SW 1271 (cell line): ENCODE measurements at places on chromosomes 6 and 20.

- no peak for DNase-seq
These were observed 171.0 kb upstream of the CITED2 start for GRCh38 chr6:139545206-139546105.

GRCh38 chr6:163728442-163729126 is 314.1 kb downstream of the QKI start:
- no peak for DNase-seq

- no peak for DNase-seq
These were observed 669 bp downstream of the PDCD2 start for GRCh38 chr6:170583756-170584180.

GRCh38 chr20:58131151-58131550 is 97.3 kb downstream of the ANKRD60 start:
- no peak for DNase-seq

- DNase-seq = no peak
These were observed 389.7 kb upstream of the ARID1B start for GRCh38 chr6:156387472-156387871.

DNA sequence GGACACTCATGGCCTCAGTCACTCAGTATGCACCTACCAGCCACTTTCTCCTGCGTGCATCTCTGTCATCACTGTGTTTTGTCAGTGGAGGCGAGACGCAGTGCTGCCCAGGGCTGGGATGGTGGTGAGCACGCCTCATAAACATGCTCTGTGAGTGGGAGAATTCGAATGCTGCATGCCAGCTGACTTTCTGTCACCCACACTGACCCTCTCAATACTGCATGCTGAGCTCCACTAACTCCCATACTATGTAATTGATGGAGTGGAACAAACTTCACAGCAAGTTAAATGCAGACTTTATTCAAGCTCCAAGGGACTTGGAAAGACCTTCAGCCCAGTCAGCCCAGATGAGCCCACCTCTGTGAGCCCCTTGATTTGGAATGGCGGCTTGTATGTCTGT is 22.7 kb upstream of the GGTLC1 start:
- DNase-seq = no peak

- DNase-seq = no peak
These were observed 229.2 kb downstream of the PHF3 start for GRCh38 chr6:63864671-63865318.

DNA sequence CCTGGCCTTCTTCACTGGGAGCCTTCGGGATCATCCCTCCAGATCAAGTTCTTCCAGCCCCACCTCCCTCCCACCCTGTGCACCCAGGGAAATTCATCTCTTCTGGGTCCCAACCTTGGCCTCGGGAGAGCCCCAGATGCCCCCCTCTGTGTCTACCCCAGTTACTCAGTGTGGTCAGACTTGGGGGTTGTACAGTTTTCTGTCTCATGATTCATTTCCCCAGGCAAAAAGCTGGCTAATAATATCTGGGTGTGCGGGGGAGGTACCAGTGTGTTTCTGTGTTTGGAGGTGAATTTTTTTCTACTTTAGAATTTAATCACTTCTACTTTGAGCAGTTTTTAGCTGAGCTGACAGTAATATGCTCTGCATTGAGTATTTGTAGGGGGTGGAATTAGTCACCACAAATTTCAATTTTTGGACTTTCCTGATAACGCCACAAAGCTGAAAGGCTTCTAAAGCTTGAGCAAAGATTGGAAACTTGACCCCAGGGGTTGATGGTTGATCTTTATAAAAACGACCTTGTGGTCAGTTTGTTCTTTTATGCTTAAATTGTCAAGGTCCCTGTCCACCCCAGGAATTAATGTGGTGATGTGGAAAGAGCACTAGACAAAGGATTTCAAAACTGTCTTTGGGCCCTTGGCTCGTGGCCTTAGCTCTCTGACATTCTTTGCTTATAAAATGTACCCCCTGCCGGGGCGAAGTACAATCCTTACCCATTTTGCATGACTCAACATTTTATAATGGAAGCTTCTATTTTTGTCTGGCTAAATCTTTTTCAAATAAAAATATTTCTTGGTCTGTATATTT is 284.7 kb upstream of the TAB2 start:
- DNase-seq = no peak

- DNase-seq = no peak
These were observed 58.9 kb upstream of the KLHL31 start for GRCh38 chr6:53724501-53724900.

DNA sequence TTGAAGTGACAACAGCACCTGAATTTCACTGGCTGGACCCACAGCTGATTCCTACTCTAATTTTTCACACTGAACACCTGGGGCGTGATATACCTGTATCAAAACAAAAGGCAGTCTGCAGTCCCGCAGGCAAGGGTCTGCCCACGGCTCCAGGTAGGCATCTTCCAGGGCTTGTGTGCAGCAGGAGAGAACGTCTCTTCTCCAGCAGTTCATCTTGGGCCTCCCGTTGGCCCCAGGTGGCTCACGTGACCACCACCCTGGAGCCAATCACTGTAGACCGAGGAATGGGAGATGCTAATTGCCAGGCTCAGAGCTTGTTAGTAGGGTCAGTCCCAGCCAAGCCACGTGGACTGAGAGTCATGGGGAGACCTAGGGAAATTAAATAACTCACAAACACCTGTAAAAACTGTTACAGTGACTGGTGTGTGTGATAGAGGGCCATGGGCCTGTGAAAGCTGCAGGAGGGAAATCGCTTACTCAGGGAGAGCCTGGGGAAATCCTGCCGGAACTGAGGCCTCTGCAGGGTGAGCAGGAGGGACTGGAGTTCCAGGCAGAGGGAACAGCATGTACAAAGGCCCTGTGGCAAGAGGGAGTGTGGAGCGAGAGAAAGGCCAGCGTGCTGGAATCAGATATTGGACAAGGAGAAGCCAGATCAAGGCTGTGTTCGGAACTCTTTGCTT is 83.4 kb downstream of the EYA2 start:
- DNase-seq = no peak

- DNase-seq = peak; percentile 9
These were observed 8.8 kb upstream of the RSPH3 start for GRCh38 chr6:159008656-159009288.

GRCh38 chr6:34610819-34611477 is 54.8 kb upstream of the SPDEF start:
- peak; percentile 80 for DNase-seq

DNA sequence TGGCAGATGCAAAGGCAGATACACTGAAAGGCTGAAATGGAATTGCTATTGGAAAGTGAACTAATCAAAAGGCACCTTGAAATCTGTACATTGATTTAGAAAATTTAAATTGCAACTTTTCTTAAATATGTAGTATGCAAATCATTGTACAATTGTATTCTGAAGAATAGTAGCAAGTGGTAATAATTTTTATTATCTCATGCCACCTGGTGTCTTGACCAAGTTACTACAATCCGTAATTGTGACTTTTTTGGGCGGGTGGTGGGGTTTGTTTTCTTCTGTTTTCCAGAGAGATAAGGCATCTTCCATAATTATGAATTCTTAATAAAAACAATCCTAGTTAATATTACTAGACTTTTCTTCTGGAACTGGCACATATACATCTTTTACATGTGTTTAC is 12.5 kb upstream of the BCKDHB start:
- no peak for DNase-seq

DNA sequence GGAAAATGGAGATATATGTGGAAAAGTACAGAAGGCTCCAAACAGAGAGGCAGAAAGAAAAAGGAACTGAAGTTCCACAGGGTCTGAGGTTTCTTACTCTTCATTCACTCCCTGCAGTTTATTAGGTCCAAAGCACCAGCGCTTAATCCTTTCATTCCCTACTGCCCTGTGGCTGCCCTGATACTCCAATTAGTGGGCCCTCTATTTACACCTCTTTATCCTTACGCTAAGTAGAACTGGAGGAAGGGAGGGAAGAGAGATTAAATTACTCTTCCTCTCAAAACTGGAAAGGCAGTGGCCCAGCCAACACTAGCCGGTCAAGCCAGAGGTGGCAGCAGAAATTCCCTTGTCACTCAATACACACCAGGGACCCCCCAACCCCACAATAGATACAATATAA is 20.4 kb downstream of the TRERF1 start:
- DNase-seq = no peak

- no peak for DNase-seq
These were observed 7.2 kb downstream of the PXDC1 start for GRCh38 chr6:3744211-3744900.

DNA sequence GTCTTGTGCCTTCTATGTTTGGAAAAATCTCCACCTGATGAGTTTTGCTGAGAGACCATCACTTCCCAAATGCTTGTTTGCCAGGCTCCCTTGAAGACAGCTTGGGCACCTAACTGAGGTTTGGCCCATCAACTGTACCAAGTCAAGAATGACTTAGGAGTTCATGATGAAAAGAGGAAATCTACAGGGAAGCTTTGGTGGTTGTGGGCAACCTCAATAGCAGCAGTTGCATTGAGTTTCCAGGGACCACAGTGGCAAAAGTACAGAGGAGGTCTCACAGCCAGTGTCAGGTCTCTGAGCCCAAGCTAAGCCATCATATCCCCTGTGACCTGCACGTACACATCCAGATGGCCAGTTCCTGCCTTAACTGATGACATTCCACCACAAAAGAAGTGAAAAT is 49.7 kb upstream of the PHACTR1 start:
- DNase-seq = no peak

- no peak for DNase-seq
These were observed 45.3 kb downstream of the PDSS2 start for GRCh38 chr6:107413966-107414645.

GRCh38 chr6:108961985-108962384 is 113.8 kb downstream of the ARMC2 start:
- DNase-seq = no peak

GRCh38 chr20:20031790-20032189 is 14.6 kb downstream of the NAA20 start:
- no peak for DNase-seq

- no peak for DNase-seq
These were observed 4.9 kb downstream of the FOXC1 start for GRCh38 chr6:1614448-1615150.

- DNase-seq = peak; percentile 19
These were observed 11.1 kb upstream of the SERINC3 start for GRCh38 chr20:44532981-44533331.

DNA sequence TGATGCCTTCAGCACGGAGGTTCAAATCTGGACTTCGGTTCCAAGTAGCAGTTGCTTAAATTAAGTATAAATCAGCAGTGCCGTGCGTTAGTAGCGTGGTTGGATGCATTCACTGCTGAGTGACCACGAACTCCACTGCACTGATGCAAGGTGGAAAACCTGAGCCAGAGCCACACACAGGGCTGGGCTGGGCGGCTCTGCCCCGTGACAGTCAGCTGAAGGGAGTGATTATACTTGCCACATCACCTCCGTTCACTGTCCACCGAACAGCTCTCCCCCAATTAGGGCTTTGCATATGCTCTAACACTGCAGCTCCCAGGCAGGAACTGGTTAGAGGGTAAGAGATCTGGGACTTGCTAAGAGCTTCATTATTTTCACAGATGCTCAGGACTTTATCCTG is 22.2 kb downstream of the PPP1R3G start:
- DNase-seq = no peak

DNA sequence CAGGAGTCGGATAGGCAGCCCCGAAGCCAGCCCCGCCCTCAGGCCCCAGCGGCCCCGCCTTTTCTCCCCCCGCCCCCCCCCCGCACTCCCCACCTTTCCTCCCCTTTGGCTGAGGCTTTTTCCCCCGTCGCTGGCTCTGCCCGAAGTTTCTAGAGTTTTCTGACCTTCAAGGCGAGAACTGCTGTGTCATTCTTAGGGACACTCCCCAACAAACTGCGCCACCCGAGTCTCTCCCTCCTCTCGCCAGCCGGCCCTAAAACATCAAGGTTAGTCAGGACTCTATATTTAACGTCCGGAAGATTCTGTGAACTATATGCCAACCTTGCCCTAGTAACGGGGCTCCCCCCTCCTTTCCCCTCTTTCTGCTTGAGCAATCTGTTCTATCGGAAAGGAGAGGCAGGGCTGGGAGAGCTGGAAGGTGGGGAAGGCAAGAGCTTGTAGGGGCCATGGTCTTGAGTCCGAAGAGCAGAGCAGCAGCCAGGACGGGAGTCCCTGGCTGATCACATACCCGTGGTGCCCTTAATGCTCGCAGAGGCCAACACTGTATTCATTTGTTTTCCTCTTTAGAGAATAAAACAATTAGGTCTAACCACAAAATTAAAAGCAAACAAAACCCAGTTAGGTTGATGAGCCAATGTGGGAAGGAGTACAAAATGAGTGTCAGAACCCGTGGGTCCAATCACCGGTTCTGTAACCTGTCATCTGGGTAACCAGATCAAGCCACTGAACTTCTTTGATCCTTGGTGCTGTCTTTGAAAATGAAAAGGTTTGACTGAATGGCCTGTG is 5.3 kb upstream of the HSPA1B start:
- DNase-seq = peak; percentile 79

GRCh38 chr6:106110164-106110826 is 24.2 kb downstream of the PRDM1 start:
- no peak for DNase-seq

- no peak for DNase-seq
These were observed 83.7 kb upstream of the ARMC2 start for GRCh38 chr6:108764580-108764950.

DNA sequence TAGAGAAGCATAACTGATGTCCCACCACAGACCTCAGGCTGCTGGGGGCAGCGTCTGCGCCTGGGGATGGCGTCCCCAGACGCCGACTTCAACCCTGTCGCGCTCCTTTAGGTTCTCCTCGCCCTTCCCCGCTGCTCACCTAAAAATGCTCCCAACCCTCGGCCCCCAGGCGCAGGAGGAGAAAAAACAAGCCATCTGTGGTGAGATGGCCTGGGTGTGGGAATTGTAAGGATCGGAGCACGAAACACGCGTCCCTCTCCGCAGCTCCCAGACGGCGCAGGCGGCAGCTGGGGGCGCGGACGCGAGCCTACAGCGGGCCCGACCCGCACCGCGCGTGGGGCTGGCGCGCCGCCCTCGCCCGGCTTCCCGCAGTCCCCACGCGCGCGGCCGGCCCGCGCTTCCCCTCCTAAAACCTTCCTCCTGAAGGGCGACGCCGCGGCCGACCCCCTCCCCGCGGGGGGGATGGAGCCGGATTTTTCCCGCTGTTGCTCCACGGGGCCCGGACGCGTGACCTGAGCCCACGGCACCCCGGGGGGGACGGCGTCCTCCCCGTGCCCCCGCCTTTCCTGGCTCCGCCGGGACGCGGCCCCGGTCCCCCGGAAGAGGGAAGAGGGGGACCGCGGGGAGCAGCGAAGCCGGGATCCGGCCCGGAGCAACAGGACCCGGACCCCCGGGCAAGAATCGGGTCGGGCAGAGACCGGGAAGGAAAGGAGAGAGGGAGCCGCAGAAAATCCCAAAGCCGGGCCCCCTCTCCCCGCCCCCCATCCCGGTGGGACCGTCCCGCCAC is 611 bp downstream of the EPB41L2 start:
- DNase-seq = no peak
